ENCODE measurements at places on chromosomes 7 and 10. TPM values are rescaled to one million over a fixed set of nuclear protein-coding genes. Genes with fewer than 3 reads are reported as not detected.

ASB4 gene
- total RNA-seq = not detected

DNA sequence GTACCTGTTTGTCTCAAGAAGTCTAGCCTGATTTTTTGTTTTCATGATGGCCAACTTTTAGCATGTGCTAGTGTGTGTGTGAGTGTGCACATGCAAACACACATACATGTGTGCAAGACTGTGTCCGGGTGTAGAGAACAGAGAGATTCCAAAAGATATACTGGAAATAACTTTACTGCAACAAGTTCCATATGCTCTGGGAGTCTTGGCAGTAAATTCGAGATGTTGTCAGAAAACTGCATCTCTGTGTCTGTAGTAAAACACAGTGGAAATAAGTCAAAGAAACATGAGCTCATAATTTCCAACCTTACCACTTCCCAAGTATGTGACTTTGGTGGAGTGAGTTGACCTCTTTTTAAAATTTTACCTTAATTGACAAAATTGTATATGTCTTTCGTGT is 950.8 kb upstream of the C7orf33 start:
- no peak overlapping the region for H3K27ac ChIP-seq
- no peak overlapping the region for H3K4me3 ChIP-seq
- DNase-seq = no peak
- H3K27me3 ChIP-seq = no peaks in the 10 kb centered on the region
- H3K36me3 ChIP-seq = no peaks in the 10 kb centered on the region

FAM131B gene
- total RNA-seq = 3.8 TPM

GRCh38 chr10:6704896-6705295 is 124.8 kb upstream of the PRKCQ start:
- H3K27me3 ChIP-seq = no peaks in the 10 kb centered on the region
- no peak for DNase-seq
- H3K4me3 ChIP-seq = no peak overlapping the region
- no peaks in the 10 kb centered on the region for H3K36me3 ChIP-seq
- no peaks in the 10 kb centered on the region for H3K4me1 ChIP-seq
- no peak overlapping the region for H3K27ac ChIP-seq

- no peak overlapping the region for H3K4me3 ChIP-seq
- no peaks in the 10 kb centered on the region for H3K4me1 ChIP-seq
- no peak overlapping the region for H3K27ac ChIP-seq
- no peaks in the 10 kb centered on the region for H3K36me3 ChIP-seq
These were observed 681.9 kb downstream of the GRM8 start for GRCh38 chr7:126570845-126571244.

GRCh38 chr10:19853831-19854230 is 37.6 kb downstream of the PLXDC2 start:
- H3K36me3 ChIP-seq = no peaks in the 10 kb centered on the region
- H3K4me3 ChIP-seq = no peak overlapping the region
- no peak overlapping the region for H3K27ac ChIP-seq

MYH16 gene
- not detected for total RNA-seq

RNF32 gene
- total RNA-seq = 2.8 TPM

DNA sequence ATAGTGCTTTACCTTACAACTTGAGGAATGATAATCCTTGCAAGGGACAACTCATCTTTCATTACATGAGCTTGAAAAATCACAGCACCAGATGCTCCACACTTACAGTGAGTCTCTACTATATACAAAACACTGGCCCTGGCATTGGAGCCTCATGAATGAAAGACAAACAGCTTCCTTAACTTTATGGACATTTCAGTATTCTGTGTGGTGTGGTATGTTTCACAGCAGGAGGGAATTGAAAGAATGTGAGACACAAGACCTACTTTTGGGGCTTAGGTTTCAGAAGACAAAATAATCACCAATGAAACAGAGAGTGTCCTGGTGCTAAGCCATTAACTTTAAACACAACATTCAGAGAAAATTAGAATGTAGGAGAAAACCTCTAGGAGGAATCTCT is 1249.6 kb downstream of the XPNPEP1 start:
- no peak overlapping the region for H3K4me3 ChIP-seq
- no peaks in the 10 kb centered on the region for H3K27me3 ChIP-seq
- no peaks in the 10 kb centered on the region for H3K4me1 ChIP-seq
- no peaks in the 10 kb centered on the region for H3K36me3 ChIP-seq
- no peak for DNase-seq

ZNF425 gene
- 4.6 TPM for total RNA-seq

GRCh38 chr7:156458011-156458410 is 182.6 kb upstream of the RNF32 start:
- H3K27ac ChIP-seq = no peak overlapping the region
- no peaks in the 10 kb centered on the region for H3K27me3 ChIP-seq
- no peaks in the 10 kb centered on the region for H3K36me3 ChIP-seq
- no peaks in the 10 kb centered on the region for H3K4me1 ChIP-seq
- no peak overlapping the region for H3K4me3 ChIP-seq
- DNase-seq = no peak

PDE1C gene
- 27.6 TPM for total RNA-seq

- no peaks in the 10 kb centered on the region for H3K27me3 ChIP-seq
- peak; percentile 14 for DNase-seq
- H3K4me3 ChIP-seq = no peak overlapping the region
- H3K4me1 ChIP-seq = no peaks in the 10 kb centered on the region
- H3K36me3 ChIP-seq = no peaks in the 10 kb centered on the region
- no peak overlapping the region for H3K27ac ChIP-seq
These were observed 18.8 kb upstream of the PPP1R9A start for GRCh38 chr7:94888551-94888950.

DNA sequence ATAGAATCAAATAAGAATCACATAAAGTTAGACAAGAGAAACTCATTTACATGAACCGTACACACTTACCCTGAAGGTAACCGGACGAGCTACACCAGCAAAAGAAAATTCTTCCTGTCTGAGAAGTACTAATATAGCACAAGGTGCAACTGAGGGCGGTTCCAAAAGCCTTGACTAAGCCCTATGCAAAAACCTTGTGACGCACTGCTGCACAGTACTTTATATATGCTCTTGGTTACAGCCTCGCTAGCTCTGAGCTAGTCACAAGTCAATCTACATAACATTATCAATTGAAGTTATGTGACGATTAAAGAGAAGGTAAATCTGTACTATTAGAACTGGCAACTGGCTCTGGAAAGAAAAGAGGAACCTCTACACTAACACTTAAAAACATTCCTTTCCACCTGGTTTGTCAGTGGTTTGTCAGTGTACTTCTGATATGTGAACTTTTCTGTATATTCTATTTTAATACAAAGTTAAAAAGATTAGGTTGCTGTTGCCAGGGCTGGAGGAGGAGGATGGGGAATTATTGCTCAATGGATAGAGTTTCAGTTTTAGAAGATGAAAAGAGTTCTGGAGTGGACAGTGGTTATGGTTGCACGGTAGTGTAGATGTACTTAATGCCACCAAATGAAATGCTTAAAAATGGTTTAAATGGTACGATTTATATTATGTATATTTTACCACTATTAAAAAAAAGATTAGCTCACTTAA is 21.6 kb downstream of the NT5C3A start:
- no peaks in the 10 kb centered on the region for H3K36me3 ChIP-seq

DNA sequence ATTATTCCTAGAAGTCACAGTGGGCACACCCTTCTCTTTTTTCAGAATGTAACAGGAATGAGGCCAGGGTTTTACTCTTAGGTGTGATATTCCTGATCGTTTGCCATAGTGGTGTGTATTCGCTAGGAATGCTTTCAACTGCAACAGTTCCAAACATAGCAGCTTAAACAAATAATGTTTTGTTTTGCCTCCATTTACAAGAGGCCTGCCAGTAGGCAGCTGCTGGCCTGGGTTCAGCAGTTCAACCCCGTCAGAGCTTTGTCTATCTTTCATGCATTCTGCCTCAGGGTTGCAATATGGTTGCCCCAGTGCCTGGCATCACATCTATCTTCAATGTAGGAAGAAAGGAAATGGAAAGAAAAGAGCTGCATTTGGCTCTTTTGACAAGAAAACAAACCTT is 21.7 kb upstream of the RET start:
- H3K27ac ChIP-seq = no peak overlapping the region
- H3K36me3 ChIP-seq = no peaks in the 10 kb centered on the region
- no peak for DNase-seq
- H3K27me3 ChIP-seq = no peaks in the 10 kb centered on the region
- no peaks in the 10 kb centered on the region for H3K4me1 ChIP-seq

- H3K4me3 ChIP-seq = no peak overlapping the region
- H3K36me3 ChIP-seq = no peaks in the 10 kb centered on the region
- H3K27me3 ChIP-seq = no peaks in the 10 kb centered on the region
- no peaks in the 10 kb centered on the region for H3K4me1 ChIP-seq
These were observed 123.1 kb upstream of the MACROH2A2 start for GRCh38 chr10:69929575-69929974.

SFXN4 gene
- total RNA-seq = 17.7 TPM

- DNase-seq = no peak
- H3K36me3 ChIP-seq = peaks cover 8% of the 10 kb centered on the region
- H3K27me3 ChIP-seq = no peaks in the 10 kb centered on the region
- no peak overlapping the region for H3K27ac ChIP-seq
These were observed 1.2 kb upstream of the SLC13A4 start for GRCh38 chr7:135729230-135729629.

PPP1R9A gene
- total RNA-seq = 3.3 TPM

GRCh38 chr10:30438021-30438850 is 4.3 kb downstream of the MAP3K8 start:
- peak overlapping the region; percentile 83 for H3K4me3 ChIP-seq
- peak overlapping the region; percentile 95 for H3K27ac ChIP-seq
- peak; percentile 45 for DNase-seq
- H3K36me3 ChIP-seq = peaks cover 5% of the 10 kb centered on the region

DNA sequence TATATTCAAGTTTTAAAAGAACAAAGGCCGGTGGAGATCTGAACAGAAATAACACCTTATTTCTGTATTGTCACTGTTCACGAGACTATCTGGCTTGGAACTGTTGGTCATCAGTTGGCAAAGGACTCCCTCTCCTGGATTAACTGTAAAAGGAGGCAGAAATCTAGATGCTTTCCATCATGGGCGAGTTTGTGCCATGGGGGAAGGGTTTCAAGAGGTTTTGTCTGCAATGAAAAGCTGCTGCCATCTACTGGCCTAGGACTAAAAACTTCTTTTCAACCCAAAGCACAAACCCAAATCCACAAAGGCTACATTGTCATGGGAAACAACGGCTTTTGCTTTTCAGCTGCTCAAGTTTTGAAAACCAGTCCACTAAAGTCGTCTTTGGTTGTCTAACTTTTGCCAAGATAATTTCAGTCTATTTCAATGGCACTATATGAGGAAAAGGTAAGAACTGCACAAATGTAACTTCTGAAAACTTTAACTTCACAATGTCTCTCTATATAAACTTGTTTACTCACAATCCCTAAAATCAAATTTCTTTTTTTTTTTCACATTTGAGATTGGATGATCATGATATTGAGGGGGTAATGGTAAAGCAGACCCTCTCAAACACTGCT is 196.8 kb downstream of the SKAP2 start:
- no peak overlapping the region for H3K27ac ChIP-seq
- no peaks in the 10 kb centered on the region for H3K4me1 ChIP-seq
- H3K36me3 ChIP-seq = no peaks in the 10 kb centered on the region
- peak; percentile 94 for DNase-seq

NXPH1 gene
- total RNA-seq = not detected

DNA sequence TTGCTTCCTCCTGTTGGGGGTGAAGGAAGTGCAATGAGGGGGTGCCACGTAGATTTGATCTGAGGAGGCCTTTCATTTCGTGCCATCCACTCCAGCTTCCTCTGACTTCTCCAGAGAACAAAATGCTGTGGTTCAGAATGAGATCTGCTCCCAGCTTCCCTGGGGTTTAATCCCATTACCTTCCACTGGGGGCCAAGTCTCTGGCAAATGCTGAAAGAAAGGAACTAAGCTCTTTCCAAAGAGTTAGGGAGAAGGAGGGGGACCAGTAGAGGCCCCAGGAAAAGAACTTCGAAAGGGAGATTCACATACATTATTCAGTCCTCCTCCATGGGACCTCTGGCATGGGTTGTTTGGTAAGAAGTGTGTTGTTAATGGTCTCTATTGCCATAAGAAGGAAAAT is 727.0 kb downstream of the TYW1 start:
- no peaks in the 10 kb centered on the region for H3K36me3 ChIP-seq
- DNase-seq = no peak

GRCh38 chr10:11107948-11108347 is 90.3 kb downstream of the CELF2 start:
- H3K36me3 ChIP-seq = no peaks in the 10 kb centered on the region
- no peaks in the 10 kb centered on the region for H3K27me3 ChIP-seq
- no peaks in the 10 kb centered on the region for H3K4me1 ChIP-seq
- DNase-seq = no peak
- H3K4me3 ChIP-seq = no peak overlapping the region

DNA sequence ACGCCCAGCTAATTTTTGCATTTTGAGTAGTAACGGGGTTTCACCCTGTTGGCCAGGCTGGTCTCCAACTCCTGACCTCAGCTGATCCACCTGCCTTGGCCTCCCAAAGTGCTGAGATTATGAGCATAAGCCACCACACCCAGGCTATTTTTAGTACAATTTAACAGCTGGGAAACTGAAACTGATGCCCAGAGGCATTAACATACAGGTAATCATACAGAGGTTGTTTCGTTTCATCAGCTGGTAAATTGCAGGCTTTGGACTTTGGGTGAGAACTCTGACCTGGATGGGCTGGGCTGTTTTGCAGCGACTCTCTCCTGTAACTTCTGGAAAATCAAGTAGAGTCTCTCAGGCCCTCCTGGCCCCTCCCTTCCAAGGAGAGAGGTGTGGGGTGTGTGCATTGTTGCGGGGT is 6.2 kb upstream of the ACHE start:
- no peak overlapping the region for H3K4me3 ChIP-seq
- no peaks in the 10 kb centered on the region for H3K4me1 ChIP-seq
- DNase-seq = no peak
- peaks cover 13% of the 10 kb centered on the region for H3K27me3 ChIP-seq
- H3K36me3 ChIP-seq = no peaks in the 10 kb centered on the region

DNA sequence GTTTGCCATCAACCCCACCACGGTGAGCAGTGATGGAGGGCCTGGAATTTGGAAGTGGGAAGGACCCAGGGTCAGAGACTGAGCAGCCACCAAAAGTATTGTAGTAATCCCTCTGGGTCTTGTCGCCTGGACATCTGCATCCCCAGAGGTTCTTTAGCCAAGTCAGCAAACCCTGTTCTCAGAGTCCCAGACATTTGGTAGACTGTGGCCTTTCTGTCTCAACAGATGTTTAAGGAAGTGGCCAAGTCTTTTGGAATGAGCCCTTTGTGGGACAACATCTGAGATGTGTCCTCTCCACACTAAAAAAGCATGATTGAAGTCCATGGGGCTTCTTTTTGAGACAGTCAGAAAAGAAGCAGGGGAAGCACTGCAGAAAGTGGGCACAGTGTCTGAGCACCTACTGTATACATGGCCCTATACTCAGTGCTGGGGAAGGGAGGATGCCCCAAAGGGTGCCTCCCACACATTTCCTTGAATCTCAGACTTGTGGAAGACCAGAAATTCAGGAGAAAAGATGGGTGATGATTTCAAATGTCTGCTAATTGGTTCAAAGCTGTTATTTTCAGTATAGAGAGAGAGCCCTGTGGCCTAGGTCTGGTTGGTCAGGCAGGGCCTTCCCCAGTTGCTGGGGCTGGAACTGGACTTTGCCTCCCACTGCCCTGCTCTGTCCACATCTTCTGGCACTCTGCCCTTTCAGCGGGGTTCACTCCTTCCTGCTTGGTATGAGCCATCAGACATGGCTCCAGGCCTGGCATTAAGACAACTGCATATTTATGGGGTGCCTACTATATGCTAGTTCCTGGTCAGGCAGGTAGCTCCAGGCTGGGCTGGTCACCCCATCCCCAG is 26.5 kb upstream of the VSIR start:
- no peaks in the 10 kb centered on the region for H3K4me1 ChIP-seq
- no peak overlapping the region for H3K4me3 ChIP-seq
- no peaks in the 10 kb centered on the region for H3K36me3 ChIP-seq

AFAP1L2 gene
- 0.77 TPM for total RNA-seq
